ENCODE measurements at places on chromosomes 13 and 19. TPM values are rescaled to one million over a fixed set of nuclear protein-coding genes. Genes with fewer than 3 reads are reported as not detected.

CPB2 gene
- not detected for total RNA-seq

MBD3L3 gene
- total RNA-seq, result not detected

ZNF296 gene
- 30.2 TPM for total RNA-seq

ZNF329 gene
- total RNA-seq, result 12.5 TPM

APLP1 gene
- total RNA-seq, result not detected

PSG3 gene
- not detected for total RNA-seq

ZNF541 gene
- total RNA-seq, result not detected

ARHGAP45 gene
- 523 TPM for total RNA-seq

RETN gene
- total RNA-seq, result not detected

CYP4F2 gene
- total RNA-seq, result not detected

ZNF844 gene
- total RNA-seq, result 33.7 TPM

MBD3L5 gene
- not detected for total RNA-seq

C1QTNF9B gene
- not detected for total RNA-seq

DCT gene
- total RNA-seq, result 0.10 TPM

ZNF486 gene
- 16.6 TPM for total RNA-seq

GRK1 gene
- not detected for total RNA-seq

AKAP8 gene
- 84.8 TPM for total RNA-seq

ZNF433 gene
- 7.3 TPM for total RNA-seq

CYSLTR2 gene
- total RNA-seq, result not detected

DAND5 gene
- total RNA-seq, result not detected

PLA2G4C gene
- 17.4 TPM for total RNA-seq

PGLYRP2 gene
- not detected for total RNA-seq

SPRED3 gene
- total RNA-seq, result 1.2 TPM

CGB2 gene
- total RNA-seq, result not detected

IL4I1 gene
- total RNA-seq, result 3.1 TPM

NUMBL gene
- 27.7 TPM for total RNA-seq

CLEC11A gene
- 0.34 TPM for total RNA-seq

TNPO2 gene
- total RNA-seq, result 76.3 TPM

SIGLEC12 gene
- not detected for total RNA-seq

NKPD1 gene
- total RNA-seq, result not detected

NLRP5 gene
- total RNA-seq, result not detected

DIRAS1 gene
- total RNA-seq, result 22.0 TPM

ACTMAP gene
- 10.2 TPM for total RNA-seq

ZNF613 gene
- 7.0 TPM for total RNA-seq

RPL28 gene
- total RNA-seq, result 2,397 TPM

KLK12 gene
- total RNA-seq, result not detected

MAST1 gene
- 1.2 TPM for total RNA-seq

MISP3 gene
- total RNA-seq, result 0.34 TPM

MUC16 gene
- 1.1 TPM for total RNA-seq

FXYD7 gene
- 32.1 TPM for total RNA-seq

ZNF560 gene
- total RNA-seq, result not detected

ZNF135 gene
- total RNA-seq, result 10.0 TPM

ZNF525 gene
- 33.8 TPM for total RNA-seq

ZIK1 gene
- total RNA-seq, result 19.2 TPM

SPPL2B gene
- 479 TPM for total RNA-seq

EFNA2 gene
- total RNA-seq, result not detected

KLK4 gene
- 0.52 TPM for total RNA-seq

ZNF253 gene
- 28.6 TPM for total RNA-seq

ZNF567 gene
- 22.4 TPM for total RNA-seq

IL12RB1 gene
- total RNA-seq, result 24.8 TPM

CEBPA gene
- total RNA-seq, result 2.5 TPM

LIM2 gene
- not detected for total RNA-seq

NPAS1 gene
- total RNA-seq, result 1.1 TPM

FFAR2 gene
- 0.15 TPM for total RNA-seq

ZNF99 gene
- not detected for total RNA-seq

HCN2 gene
- 0.61 TPM for total RNA-seq

ZNF846 gene
- total RNA-seq, result 18.2 TPM

TRPC4 gene
- total RNA-seq, result not detected

KLK6 gene
- not detected for total RNA-seq
